ENCODE measurements at places on chromosomes 16 and 17. TPM values are rescaled to one million over a fixed set of nuclear protein-coding genes. Genes with fewer than 3 reads are reported as not detected.

- H3K4me3 ChIP-seq = peak overlapping the region; percentile 54
- no peaks in the 10 kb centered on the region for H3K27me3 ChIP-seq
- no peaks in the 10 kb centered on the region for H3K36me3 ChIP-seq
Observed at GRCh38 chr17:55263569-55264277, 1.0 kb upstream of the HLF start.

HEXIM1 gene
- 9.7 TPM for total RNA-seq

MON1B gene
- 10.4 TPM for total RNA-seq

DNA sequence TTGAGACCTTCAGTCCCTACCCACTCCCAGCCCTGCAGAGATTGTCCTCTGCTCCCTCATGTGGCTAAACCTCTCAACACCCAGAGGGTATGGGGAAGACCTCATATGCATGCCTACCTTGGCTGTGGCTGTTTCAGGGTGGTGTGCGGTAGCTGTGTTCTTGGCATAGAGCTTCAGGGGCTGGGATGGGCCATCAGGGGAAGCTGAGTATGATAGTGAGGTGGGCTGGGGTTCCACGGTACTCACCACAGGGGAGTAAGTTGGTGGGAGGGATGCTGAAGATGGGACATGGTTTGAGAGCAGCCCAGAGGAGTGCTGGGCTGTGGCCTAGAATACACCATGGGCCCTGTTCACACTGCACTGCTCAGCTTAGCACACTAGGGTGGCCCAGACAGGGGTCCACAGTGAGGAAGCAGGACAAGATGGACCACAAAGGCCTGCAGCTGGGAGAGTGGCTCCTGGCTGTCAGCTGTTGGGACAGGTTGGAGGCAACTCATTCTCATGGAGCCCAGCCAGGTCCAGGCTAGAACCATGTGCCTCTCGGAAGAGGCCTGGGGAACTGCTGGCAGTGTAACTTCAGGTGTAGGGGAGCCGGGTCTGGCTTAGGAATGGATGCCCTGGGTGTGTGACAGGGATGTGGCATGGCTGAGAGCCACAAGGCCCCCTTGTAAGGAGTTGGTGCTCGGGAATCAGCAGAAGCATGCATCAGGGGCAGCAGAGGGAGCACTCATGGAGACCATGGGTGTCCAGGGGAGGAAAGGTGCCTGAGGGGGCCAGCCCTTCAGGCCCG lies 3.1 kb downstream of the MFAP4 start:
- H3K36me3 ChIP-seq = peaks cover 53% of the 10 kb centered on the region
- DNase-seq = peak; percentile 53
- H3K4me1 ChIP-seq = peaks cover 55% of the 10 kb centered on the region
- H3K4me3 ChIP-seq = no peak overlapping the region

GRCh38 chr16:14302031-14302398 lies 230.9 kb downstream of the MRTFB start:
- peaks cover 21% of the 10 kb centered on the region for H3K4me1 ChIP-seq
- no peaks in the 10 kb centered on the region for H3K36me3 ChIP-seq
- peak overlapping the region; percentile 75 for H3K27ac ChIP-seq
- peak; percentile 77 for DNase-seq

DNA sequence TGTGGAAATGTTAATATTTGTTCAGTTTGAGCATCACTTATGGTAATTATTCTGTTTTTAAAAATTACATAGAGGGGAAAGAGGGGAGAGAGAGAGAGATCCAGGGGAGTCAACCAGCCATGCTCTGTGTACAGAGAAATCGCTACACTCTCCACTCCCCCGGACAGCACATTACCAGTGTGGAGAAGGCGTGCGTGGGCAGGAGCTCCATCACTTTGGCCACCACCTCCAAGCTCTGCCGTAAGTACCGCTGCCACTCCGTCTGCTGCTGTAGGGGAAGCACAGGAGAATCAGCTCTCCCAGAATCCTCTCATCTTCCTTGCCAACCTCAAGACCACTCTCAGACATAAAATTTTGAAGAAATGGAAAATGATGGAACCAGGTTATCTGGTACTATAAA lies 70.2 kb upstream of the GSG1L start:
- H3K36me3 ChIP-seq = peaks cover 39% of the 10 kb centered on the region
- H3K4me3 ChIP-seq = no peak overlapping the region
- no peaks in the 10 kb centered on the region for H3K4me1 ChIP-seq
- DNase-seq = no peak
- H3K27me3 ChIP-seq = no peaks in the 10 kb centered on the region

DNA sequence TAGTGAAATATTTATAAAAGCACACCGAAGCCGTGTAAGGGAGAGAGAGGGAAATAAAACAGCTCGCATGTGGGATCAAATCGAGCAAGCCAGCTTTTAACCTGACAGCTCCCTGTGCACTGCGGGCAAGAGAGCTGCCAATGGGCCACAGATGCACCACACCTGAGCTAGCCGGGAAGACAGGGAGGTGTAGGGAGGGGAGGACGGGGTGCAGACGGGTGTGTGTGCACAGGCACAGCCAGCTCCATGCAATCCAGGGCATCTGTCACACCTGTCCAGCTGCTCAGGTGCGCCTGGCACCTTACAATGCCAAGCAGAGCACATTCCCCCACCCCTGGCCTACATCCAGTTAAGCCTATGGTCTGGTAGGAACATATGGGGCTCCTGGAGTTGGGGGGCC lies 70.0 kb downstream of the C16orf78 start:
- H3K4me3 ChIP-seq = no peak overlapping the region
- DNase-seq = no peak
- no peak overlapping the region for H3K27ac ChIP-seq
- H3K27me3 ChIP-seq = peaks cover 15% of the 10 kb centered on the region

- DNase-seq = no peak
- H3K27me3 ChIP-seq = no peaks in the 10 kb centered on the region
- H3K36me3 ChIP-seq = no peaks in the 10 kb centered on the region
- no peak overlapping the region for H3K4me3 ChIP-seq
Observed at GRCh38 chr16:71303938-71304337, 14.7 kb upstream of the CMTR2 start.

TNFRSF13B gene
- not detected for total RNA-seq

DNA sequence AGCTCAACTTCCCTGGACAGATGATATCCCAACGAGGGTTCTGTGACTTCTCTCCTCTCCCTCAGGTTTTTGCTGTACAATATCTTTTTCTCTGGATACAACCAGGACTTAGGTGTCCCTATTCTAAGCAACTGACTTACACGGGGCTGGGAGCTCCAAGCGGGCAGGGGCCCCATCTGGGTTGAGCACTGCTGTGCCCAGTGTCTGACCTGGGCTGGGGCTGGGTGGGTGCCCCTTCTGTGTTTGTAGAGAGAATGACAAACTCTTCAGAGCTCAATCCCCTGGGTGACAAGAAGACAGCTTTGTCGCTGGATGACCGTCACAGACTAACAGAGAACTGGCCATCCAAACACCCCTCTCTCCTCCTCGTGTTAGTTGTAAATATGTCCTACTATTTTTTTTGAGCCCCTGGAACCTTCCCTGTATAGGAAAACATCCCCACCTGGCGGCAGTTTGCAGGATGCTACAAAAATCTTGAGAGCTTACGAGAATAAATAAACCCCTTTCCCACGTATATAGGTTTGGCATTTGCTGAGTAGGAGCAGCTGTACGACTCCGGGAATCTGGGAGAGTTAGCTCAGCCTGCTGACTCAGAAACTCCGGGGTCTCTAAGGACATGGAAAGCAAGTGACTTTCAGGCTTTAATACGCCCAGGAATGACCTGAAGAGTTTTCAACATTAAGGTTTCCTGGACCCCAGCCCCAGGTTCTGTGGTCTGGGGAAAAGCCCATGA lies 23.7 kb upstream of the RCVRN start:
- no peak overlapping the region for H3K27ac ChIP-seq
- no peak overlapping the region for H3K4me3 ChIP-seq
- peak; percentile 42 for DNase-seq
- no peaks in the 10 kb centered on the region for H3K27me3 ChIP-seq
- no peaks in the 10 kb centered on the region for H3K4me1 ChIP-seq
- no peaks in the 10 kb centered on the region for H3K36me3 ChIP-seq

DNA sequence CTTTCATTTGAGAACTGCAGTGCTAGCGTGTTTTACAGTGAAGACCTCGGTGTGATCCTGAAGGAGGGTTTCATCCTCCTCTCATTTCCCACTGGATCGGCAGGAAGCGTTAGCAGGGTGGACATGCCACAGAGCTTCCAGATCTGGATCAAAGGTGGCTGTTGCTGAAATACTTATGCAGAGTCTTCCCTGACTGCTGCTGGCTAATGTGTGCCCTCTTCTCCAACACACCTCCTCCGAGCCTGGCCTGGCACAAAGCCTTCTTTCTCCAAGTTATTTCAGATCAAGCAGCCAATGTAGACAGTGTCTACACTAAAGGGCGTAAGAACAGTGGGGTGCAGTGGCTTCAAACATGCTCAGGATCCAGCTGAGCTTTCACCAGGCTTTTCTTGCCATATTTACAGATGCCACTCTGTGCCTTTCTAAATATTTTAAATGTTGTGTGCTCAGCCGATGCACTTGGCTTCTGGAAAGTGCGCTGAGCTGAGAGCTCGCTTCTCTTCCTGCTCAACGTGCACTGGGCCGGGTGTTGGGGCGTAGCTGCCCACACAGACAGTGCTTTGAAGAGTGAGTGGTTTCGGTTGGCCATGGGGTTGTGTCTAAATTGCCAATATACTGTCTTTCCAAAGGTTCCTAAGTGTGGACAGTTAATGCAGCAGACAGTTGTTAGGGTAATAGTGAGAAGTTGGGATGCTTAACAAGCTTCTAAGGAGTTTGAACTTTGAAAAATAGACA lies 2.1 kb downstream of the ZNF750 start:
- H3K27ac ChIP-seq = peak overlapping the region; percentile 65
- no peak overlapping the region for H3K4me3 ChIP-seq
- peaks cover 32% of the 10 kb centered on the region for H3K4me1 ChIP-seq
- H3K27me3 ChIP-seq = no peaks in the 10 kb centered on the region
- no peak for DNase-seq
- H3K36me3 ChIP-seq = peaks cover 5% of the 10 kb centered on the region

RCVRN gene
- 0.06 TPM for total RNA-seq

- H3K4me1 ChIP-seq = no peaks in the 10 kb centered on the region
- no peaks in the 10 kb centered on the region for H3K27me3 ChIP-seq
- peaks cover 13% of the 10 kb centered on the region for H3K36me3 ChIP-seq
- no peak overlapping the region for H3K27ac ChIP-seq
Observed at GRCh38 chr16:16038950-16039349, 89.5 kb downstream of the ABCC1 start.

DNA sequence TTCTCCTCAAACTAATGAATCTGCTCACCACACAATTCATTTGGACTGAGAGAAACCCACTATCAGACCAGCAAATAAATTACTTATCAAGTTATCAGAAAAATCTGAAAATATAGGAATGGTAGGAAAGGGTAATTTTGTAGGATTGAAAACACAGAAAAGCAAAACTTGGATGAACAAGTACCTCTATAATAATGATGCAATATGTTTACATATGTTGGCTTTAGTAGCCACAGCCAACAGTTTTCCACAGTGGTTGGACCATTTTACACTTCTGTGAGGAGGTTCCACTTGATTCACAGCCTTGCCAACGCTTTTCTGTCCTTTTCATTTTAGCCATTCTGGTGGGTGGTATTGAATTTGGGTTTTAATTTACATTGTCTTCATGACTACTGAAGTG lies 10.6 kb upstream of the GINS3 start:
- H3K27me3 ChIP-seq = no peaks in the 10 kb centered on the region
- no peak overlapping the region for H3K4me3 ChIP-seq
- peaks cover 3% of the 10 kb centered on the region for H3K4me1 ChIP-seq
- no peak overlapping the region for H3K27ac ChIP-seq
- no peaks in the 10 kb centered on the region for H3K36me3 ChIP-seq
